Activated naive CD8-positive, alpha-beta T cell treated with anti-CD3 and anti-CD28 coated beads for 36 hours (primary cell): ENCODE measurements at places on chromosomes 13 and 19. TPM values are rescaled to one million over a fixed set of nuclear protein-coding genes. Genes with fewer than 3 reads are reported as not detected.
A peak's percentile ranks its signal among the peaks of the same experiment; 100 is the strongest.

- peaks cover 26% of the 10 kb centered on the region for H3K4me1 ChIP-seq
- H3K27ac ChIP-seq: peak overlapping the region; percentile 96
- H3K36me3 ChIP-seq: no peaks in the 10 kb centered on the region
- DNase-seq: peak; percentile 57
Measured at GRCh38 chr19:11581740-11582139, 4.3 kb upstream of the ACP5 start.

Gene PSG1
- not detected for total RNA-seq

Gene SIAH3
- total RNA-seq: 0.33 TPM

DNA sequence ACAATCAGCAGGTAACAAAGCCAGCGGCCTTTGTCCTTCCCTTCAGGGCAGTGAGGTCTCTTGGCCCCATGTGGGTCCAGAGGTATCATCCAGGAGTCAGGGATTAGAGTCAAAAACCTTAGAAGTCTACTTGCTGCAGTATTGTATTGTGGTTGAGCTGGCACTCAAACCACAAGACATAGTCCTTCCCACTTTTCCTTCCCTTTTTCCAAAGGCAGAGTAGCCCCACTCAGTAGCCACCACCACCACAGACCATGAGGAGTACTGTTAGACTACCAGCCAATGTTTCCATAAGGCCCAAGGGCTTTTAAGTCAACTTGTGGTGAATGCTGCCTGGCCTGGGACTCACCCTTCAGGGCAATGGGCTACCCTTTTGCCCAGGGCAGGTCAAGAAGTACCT is 27.1 kb upstream of the CCNA1 start:
- H3K4me1 ChIP-seq: no peaks in the 10 kb centered on the region
- no peak overlapping the region for H3K4me3 ChIP-seq
- no peak overlapping the region for H3K27ac ChIP-seq
- H3K36me3 ChIP-seq: no peaks in the 10 kb centered on the region

Gene PRTN3
- total RNA-seq: not detected

DNA sequence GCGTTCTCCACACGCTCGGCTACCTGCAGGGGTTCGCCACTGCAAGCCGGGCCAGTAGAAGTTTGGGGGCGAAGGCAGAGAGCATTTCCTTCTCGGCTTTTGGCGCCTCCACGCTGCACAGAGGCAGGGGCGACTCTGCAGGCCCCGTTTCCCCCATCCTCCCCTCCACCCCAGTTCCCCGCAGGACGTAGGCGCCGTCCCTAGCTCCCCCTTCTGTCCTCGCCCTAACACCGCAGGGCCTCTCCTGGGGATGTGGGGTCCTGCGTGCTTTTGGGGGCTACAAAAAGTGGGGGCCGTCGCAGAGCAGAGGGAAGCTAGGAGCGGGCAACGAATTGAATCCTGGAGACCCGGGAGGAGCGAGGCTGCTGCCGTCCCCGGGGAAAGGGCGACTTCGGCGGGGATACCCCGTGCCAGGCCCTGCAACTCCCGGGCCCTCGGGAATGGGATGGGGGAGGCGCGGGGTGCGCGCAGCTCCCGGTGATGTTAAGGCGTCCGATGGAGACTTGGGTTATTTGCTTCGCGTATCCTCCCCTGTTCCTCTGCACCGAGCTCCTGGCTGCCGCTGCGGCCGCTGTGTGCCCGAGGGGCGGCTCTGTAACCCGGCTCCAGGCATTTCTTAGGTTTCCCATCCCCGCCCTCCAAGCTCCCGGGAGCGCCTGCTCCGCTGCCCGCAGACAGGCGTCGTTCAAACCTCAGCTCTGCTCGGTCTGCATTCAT is 255.9 kb upstream of the SOX21 start:
- peaks cover 4% of the 10 kb centered on the region for H3K4me1 ChIP-seq
- H3K4me3 ChIP-seq: peak overlapping the region; percentile 42
- no peaks in the 10 kb centered on the region for H3K36me3 ChIP-seq
- no peak overlapping the region for H3K27ac ChIP-seq

- H3K27me3 ChIP-seq: peaks cover 12% of the 10 kb centered on the region
- no peaks in the 10 kb centered on the region for H3K36me3 ChIP-seq
- H3K27ac ChIP-seq: no peak overlapping the region
- DNase-seq: no peak
Measured at GRCh38 chr13:95540888-95541287, 11.6 kb upstream of the CLDN10 start.
